BJ (cell line): ENCODE measurements at places on chromosomes 2 and 18. TPM values are rescaled to one million over a fixed set of nuclear protein-coding genes. Genes with fewer than 3 reads are reported as not detected.

DNA sequence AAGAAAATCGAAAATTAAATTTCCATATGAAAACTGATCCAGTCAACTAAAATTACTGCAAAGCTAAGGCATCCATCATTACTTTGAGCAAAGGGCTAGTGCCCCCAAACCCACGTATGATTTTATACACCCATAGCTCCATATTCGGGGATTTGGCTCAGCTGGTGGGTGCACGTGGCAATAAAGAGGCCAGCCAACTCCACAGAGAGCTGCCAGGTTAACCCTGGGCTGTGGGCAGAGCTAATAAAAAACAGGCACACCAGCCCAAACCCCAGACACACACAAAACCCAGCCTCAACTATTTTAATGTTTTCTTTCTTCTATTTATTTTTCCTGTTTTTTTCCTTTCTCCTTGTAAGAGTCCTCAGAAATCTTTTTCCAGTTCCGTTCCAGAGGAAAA, 151.3 kb upstream of the SOX11 start:
- no peak for DNase-seq

GRCh38 chr2:152097801-152098495, 896 bp downstream of the CACNB4 start:
- DNase-seq = no peak

DNA sequence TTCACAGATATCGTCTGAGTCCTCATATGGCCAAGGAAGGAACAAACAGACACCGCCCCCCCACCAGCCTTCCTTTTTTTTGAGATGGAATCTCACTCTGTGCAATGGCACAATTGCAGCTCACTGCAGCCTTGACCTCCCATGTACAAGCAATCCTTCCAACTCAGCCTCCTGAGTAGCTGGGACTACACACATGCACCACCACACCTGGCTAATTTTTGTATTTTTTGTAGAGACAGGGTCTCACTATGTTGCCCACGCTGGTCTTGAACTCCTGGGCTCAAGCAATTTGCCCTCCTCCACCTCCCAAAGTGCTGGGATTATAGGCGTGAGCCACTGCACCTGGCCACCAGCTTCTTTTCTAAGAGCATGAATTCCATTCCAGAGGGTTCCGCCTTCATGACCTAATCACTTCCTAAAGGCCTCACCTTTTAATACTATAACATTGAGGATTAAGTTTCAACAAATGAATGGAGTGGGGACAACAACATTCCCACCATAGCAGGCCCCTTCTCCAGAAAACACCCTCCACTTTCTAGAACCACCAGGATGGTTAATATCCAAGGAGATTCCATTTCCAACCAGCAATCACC, 2.2 kb upstream of the TMBIM1 start:
- no peak for DNase-seq

Gene PROM2
- 0.32 and 0.50 TPM in 2 replicates for polyA plus RNA-seq

DNA sequence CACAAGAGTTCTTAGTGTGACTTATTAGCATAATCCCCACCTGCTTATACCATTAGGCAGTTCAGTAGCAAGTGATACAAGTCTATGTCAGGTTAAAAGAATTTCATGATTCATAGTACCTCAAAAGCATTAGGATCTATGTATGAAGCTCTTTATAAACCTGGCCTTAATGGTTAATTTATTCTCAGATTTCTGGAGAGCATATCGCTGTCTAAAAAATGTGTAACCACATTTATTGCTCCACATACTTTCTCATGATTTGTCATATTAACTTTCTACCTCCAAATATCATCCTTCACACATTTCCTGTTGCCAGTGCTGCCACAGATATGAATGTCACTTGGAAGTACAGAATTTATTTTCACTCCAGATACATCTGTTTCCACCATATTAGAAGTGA, 332.8 kb upstream of the MAP2 start:
- DNase-seq = no peak

GRCh38 chr2:221931251-221931991, 359.3 kb upstream of the EPHA4 start:
- DNase-seq = no peak

Gene OTOS
- not detected in 2 replicates for polyA plus RNA-seq

GRCh38 chr2:158845859-158846258, 50.7 kb downstream of the DAPL1 start:
- no peak for DNase-seq

Gene NEU2
- not detected in 2 replicates for polyA plus RNA-seq

- no peak for DNase-seq
Measured at GRCh38 chr18:76806301-76806700, 16.1 kb upstream of the ZNF236 start.

- DNase-seq = no peak
Measured at GRCh38 chr18:11548916-11549551, 60.4 kb upstream of the SLC35G4 start.

GRCh38 chr2:24054366-24055010, 4.9 kb downstream of the FKBP1B start:
- DNase-seq = no peak

DNA sequence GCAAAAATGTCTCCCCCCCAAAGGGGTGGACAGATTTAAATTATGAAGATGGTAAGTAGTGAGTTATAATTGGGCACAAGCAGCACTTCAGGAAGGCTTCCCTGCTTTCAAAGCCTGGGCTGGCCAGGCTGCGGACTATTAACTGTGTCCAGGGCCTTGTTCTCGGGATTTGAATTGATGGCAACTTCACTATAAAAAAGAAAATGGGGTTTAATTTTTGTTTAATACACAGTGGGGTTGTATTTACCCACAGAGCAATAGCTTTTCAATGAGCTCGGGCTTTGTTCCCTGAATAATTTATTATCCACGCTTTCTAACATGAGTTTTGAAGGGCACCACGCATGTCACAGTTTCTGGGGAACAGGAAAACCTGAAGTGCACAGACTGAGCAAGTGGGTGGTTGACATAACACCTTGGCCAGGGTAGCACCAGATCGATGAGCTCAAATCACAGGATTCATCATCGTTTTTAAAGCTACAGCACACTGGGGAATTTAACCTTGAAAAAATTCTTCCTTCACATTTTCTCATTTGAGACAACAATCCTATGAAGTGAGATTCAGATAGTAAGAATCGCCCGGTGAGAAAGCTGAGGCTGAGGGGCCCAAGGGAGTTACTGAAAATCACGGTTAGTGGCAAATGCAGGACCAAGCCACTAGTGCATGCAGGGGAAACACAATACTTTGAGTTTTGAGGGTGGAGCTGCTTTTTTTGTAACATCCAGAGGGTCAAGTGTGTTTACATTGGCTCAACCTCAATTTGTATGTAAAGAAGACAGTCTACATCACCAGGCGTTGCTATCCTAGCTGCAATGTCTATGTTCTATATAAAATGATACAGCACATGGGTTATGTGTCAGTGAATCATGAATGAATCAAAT, 28.9 kb upstream of the LMAN1 start:
- no peak for DNase-seq

DNA sequence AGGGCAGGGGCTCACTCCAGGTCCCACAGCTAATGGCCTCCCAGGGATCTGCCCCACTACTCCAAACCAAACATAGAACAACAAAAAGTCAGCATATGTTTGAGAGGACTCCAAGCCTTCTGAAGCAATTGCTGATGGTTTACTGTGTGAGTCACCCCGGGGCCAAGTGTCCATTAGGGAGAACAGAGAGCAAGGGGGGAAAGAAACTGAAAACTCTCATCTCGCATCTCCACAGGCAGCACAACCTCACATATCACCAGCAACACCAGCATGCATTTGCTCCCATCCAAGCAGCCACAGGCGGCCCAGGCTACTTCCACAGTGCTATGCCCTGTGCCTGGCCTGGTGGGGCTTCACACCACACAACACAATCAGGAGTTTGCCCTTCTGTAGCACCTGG, 39.1 kb downstream of the CYRIA start:
- no peak for DNase-seq

DNA sequence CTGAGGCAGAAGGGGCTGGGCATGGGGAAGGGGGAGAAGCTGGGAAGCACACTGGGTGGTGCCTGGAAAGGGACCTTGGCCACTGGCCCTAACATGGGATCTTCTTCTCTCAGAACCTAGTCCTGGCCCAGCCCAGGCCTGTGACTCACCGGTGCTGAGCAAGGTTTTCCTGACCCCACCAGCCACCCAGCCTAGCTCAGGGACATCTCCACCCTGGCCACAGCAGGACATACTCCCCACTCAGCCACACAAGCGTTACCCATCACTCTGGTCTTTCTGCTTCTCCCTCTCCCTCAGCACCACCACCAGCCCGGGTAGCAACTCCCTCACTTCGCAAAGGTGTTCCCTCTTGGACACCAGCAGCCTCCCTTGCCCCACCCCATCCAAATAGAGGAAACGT, 22.8 kb downstream of the TNS1 start:
- no peak for DNase-seq

GRCh38 chr2:182043861-182044260, 58.2 kb downstream of the PPP1R1C start:
- DNase-seq = no peak

DNA sequence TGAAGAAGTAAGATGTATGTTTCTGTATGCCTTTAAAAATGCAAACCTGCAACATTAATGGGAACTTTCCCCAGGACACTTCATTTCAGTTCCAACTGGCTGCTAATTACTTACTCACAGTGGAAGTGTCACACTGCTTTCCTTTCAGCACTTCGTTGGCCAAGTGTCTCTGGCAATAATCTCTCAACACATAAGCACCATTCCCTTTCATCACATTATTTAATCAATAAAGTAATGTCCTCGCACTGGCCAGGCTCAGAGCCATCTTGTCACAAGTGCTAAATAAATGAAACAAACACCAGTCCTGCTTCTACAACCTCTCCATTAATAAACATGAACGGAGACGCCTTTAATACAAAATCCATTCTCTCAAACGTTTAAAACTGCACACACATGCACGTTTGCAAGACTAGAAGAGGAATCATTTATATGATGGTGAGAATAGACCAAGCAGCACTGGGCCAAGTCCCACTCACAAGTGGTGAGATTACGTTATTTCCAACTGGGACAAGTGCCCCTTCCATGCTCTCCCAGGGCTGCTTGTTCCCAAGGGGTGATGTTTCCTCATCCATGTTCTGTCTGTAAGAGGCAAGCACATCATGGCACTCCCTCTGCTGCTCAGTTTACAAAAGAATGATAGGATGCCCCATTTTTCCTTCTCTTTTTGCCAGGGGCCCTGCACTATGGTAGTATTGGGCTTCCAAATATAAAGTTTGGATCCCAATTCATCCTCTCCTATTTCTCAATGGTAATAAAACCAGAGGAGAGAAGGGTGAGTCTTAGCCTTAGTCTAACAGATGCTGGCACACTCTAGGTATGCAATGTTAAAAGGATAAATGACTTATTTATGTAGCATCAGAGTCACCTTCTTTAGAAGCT, 56.8 kb upstream of the ETAA1 start:
- no peak for DNase-seq

DNA sequence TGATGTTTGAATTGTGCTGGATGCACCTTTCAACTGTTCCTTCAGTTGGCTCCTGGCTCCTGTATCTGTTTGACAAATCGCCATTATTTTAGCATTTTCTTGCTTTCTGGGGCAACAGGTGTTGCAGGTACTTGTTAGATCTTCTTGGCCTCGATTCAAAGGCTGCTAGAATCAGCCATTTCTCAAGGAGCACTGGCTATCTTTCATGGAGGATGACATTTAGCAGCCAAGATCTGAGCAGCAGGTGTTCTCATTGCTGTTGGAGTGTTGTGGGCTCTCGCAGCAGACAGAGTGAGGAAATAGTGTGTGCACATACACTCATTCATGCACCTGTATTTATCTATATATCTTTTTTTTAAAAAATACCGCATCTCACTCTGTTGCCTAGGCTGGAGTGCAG, 52.2 kb downstream of the INPP5D start:
- no peak for DNase-seq

GRCh38 chr18:46732201-46732600, 24.7 kb downstream of the ST8SIA5 start:
- DNase-seq = no peak

Gene GRP
- polyA plus RNA-seq = 0.16 and 0.21 TPM in 2 replicates

- no peak for DNase-seq
Measured at GRCh38 chr2:177547122-177547521, 154.5 kb downstream of the AGPS start.

DNA sequence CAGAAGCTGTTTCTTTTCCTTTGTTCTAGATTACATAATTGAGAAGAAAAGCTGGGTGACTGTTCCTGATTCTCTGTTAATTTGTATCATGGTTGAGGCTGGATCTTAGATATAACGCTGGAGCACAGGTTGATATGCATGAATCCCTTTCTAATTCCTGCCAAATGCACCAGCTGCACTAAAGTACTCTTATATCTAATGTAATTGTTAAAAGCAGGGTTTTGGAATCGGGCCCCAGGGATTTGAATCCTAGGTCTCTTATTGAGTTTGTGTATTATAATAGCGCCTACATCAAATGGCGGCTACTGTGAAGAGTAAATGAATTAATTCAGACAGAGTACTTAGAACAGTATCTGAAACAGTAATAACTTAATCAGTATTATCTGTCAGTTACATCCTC, 80.4 kb downstream of the MC4R start:
- DNase-seq = no peak

Gene ARPC2
- polyA plus RNA-seq = 699 and 831 TPM in 2 replicates

DNA sequence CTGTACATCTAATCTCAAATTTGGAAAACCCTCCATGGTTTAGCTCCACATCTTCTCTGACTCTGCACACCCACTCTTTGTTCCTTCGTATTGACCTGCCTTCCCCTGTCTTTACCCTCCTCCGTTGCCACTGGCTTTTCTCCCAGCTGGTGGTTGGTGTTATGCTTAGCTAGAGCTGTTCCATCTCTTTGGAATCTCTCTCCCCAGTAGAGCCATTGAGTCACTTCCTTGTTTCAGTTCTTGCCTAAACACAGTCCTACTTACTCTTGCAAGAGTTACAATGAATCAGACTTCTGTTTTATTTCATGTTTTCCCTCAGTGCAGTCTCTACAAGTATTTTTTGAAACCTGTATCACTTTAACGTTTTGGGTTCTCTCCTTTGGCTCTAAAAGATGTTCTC, 263.9 kb downstream of the LTBP1 start:
- DNase-seq = peak; percentile 82

DNA sequence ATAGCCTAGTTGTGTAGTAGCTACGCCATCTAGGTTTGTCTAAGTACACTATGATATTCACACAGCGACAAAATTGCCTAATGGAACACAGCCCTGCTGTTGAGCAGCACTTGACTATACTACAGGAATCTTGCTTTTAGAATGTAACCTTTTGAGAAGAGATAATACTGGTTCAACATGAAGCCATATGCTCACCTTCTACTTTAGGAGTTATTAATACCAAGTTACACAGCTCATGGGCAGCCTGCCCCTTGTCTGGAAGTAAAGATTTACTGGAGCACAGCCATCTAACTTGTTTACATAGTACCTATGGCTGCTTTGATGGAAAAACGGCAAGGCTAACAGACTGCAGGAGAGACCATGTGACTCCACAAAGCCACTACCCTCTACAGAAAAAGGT, 174.8 kb downstream of the DYM start:
- DNase-seq = no peak

DNA sequence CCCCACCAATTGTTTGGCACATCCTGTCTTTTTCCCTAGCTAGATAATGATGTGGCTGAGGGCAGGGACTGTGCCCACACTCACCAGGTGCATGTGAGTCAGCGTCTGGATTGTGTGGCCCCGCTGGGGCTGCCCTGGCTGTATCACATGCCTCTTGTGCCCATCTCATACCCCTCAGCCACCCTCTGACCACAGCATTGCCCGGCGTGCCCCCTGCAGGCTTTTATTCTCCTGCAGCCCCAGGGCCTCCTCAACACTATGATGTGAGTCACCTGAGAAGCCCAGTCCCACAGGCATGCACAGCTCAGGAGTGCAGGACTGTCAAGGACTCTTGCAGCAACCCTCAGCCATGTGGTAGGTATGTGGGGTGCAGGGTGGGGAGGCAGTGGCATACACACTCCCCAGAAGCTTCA, 14.8 kb upstream of the STEAP3 start:
- DNase-seq = no peak

Gene TMEM127
- polyA plus RNA-seq = 56.2 and 115 TPM in 2 replicates

Gene SKOR2
- polyA plus RNA-seq = not detected in 2 replicates
